AG08396 (cell line): ENCODE measurements at places on chromosomes 12 and 14.

DNA sequence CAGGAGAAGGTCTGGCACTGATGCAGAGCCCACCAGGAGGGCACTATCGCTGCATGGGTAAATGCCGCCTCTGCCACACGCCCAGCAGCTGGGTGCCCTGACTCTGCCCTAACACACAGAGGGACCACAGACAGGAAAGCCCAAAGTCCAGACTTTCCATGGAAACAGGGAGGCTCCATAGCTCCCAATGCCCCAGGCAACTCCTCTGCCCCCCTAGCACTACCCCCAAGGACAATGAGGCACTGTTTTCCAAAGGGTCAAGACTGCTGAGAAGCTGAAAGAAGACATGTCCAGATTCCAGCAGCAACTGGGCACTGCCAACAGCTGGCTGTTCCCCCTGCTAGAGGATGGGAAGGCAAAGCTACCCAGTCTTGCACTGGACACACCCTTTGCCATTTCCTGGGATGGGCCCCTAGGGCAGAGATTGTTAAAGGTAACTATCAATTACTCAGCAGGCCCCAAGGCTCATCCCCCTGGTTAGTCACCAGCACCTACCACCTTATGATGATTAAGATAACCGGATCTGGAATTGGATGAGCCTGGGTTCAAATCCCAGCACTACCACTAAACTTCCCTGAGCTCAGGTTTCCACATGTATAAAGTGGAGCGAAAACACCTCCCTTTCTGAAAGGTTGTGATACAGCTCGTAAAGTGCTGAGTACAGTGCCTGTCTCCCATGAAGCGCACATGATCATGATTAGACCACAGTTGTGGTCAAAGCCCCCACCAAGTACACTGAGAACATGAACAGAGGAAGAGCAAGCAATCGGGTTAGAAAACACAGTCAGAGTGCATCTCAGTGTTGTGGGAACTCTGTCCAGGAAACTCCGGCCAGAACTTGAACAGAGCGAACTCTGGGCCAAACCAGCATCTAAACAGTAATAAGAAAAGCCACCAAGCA, 3.3 kb downstream of the PXN start:
- no peak for DNase-seq

DNA sequence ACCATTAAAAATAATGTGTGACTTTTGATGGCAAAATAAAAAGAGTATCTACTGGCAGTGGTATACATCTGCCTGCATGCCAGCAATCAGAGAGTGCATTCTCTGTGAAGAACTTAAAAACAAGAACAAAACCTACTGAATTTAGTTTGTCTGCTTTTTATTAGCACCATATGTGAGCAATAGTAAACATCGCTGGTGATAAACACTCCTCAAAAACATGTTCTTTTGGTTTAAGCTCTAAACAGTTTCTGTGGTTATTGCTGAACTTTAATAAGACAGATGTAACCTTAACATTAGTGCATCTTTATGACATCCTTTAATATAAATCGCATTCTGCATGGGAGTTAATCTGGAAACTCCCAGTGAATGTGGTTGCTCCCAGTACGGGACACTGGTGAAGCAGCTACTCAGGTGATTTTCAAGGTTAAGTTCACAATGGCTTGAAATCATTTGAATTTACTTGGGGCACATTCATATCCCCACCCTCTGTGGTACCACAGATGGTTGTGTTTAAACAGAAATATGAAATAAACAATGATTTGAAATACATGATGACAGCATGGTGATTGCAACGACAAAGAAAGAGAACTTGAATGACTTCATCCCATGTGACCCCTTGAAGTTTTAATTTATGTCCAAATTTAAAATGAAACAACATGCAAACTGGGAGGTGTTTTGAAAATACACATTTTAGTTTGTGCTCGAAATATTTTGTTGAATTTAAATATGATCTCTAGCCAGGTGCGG, 285.9 kb downstream of the FOXN3 start:
- no peak for DNase-seq

DNA sequence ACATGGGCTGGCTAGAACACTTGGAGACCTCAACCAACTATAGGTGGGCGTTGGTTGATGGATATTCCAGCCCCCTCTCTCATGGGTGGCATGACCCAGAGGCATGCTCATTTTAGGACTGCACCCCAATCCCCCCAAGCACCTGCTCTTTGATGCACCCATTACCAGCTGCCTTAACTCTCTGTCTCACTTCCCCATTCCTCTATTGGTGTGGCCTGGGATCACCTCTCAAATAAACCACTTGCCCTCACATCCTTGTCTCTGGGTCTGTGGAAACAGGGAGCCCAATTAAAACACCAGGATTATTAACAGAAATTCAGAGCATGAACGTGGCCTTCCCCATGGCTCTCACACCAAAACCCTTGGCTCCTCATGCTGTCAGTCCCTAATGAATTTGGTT, 202.3 kb upstream of the NOS1 start:
- no peak for DNase-seq

DNA sequence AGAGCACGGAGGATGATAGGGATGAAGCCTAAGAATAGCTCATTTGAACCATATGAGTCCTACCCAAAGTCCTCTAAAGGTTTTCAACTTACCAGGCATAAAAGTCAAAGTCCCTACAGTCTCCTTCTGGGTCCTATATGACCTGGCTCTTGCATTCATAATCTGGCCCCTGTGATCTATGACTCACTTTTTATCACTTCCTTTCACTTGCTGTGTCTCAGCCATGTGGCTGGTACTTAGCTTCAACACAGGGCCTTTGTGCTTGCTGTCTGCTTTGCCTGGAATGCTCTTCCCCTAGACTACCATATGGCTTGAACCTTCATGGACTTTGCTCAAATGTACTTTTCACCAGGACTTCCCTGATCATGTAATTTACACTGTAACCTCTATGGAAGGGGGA, 137.6 kb upstream of the TMTC1 start:
- DNase-seq, result peak; percentile 10

GRCh38 chr14:105711841-105712460, 185.6 kb downstream of the TMEM121 start:
- no peak for DNase-seq

DNA sequence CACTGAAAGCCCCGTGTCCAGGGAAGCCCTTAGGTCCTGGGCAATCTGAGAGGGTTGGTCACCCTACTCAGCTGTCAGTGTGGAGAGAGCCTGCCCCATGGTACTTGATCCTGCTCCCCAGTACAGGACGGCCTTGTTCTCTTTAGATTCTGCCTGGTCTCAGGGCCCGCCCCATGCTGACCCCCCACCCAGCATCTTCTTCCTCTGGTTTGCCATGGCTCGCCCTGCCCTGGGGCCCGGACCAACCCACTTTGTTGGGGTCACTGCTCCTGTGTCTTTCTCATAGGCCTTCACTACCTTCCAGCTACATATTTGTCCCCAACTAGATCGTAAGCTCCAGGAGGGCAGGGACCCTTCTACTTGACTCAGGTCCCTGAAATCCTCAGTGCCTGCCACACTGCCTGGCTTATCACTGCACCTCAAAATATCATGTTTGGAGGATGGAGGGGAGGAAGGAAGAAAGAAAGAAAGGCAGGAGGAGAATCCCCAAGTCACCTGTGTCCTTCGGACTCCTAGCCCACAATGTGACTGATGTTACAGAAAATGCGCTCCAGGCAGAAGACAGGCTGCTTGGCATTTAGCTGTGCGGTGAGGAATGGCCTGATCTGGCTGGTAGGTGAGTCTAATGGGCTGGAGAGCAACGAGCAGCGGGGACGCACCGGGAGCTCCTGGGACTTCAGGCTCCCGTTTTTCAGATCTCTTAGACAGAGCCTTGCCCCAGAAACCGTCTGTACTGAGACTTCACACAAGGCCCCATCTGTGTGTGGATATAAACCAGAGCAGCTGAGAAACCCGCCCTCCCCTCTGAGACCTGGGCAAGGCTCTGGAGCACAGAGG, 66.1 kb downstream of the C14orf132 start:
- no peak for DNase-seq

GRCh38 chr12:48629541-48629940, 52.5 kb downstream of the KANSL2 start:
- DNase-seq, result no peak

GRCh38 chr14:63611078-63611477, 30.6 kb downstream of the WDR89 start:
- no peak for DNase-seq

GRCh38 chr12:41287500-41288141, 99.5 kb downstream of the PDZRN4 start:
- no peak for DNase-seq

DNA sequence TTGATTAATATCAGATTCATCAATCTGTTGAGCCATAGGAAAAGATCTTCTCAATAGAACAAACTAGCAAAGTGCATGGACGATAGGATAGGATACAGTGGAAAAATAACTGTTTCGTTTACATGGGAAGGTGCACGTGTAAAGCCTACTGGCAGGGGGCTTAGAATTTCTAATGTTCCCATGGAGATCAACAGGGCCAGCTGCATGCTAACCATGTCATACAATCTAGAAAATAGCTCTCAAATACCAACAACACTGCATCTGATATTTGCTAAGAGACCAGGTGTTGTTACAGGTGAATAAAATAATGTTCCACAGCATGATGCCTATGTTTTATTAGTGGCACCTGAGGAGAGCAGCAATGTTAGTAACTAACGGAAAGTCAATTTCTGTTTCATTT, 72.5 kb downstream of the ACSS3 start:
- no peak for DNase-seq

DNA sequence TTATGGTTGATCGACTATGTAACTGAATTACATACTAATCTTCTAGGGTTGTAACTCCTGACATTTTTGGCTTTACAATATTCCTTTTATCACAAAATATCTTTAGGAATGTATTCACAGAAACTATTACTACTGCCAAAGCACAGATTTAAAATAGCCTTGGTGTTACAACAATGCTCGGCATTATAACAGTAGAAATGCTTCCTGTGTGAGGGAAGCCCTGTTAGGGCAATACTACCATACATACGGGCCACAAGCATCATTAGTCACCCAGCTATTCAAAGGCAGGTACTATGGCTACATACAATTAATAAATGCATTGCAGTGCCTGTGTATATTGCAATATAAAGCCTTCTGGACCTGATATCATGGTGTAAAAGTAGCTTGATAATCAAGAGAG, 517.8 kb downstream of the C12orf50 start:
- no peak for DNase-seq

- no peak for DNase-seq
Observed at GRCh38 chr12:14111230-14111865, 129.9 kb upstream of the GRIN2B start.

- DNase-seq, result peak; percentile 73
Observed at GRCh38 chr14:103103461-103104388, 9.2 kb downstream of the EXOC3L4 start.

- peak; percentile 89 for DNase-seq
Observed at GRCh38 chr14:68794130-68794850, 1.4 kb upstream of the ZFP36L1 start.

DNA sequence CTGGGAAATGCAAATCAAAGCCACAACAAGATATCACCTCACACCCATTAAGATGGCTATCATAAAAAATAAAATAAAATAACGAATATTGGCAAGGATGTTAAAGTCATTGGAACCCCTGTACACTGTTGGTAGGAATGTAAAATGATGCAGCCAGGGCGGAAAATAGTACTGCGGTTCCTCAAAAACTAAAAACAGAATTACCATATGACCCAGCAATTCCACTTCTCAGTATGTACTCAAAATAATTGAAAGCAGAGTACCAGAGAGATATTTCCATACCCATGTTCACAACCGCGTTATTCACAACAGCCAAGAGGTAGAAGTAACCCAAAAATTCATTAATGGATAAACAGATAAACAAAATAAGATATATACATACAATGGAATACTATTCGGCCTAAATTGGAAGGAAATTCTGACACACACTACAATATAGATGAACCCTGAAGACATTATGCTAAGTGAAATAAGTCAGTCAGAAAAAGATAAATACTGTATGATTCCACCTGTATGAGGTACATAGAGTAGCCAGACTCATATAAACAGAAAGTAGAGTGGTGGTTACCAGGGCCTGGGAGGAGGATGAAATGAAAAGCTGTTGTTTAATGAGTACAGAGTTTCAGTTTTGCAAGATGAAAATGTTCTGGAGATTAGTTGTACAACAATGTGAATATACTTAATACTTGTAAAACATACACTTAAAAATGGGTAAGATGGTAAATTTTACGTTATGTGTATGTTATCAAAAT, 84.6 kb downstream of the TXNDC16 start:
- DNase-seq, result no peak

GRCh38 chr12:42761601-42762350, 172.2 kb upstream of the PRICKLE1 start:
- no peak for DNase-seq

GRCh38 chr14:58362798-58363412, 32.8 kb upstream of the TOMM20L start:
- no peak for DNase-seq

GRCh38 chr14:78986989-78987388, 816.8 kb downstream of the NRXN3 start:
- no peak for DNase-seq

DNA sequence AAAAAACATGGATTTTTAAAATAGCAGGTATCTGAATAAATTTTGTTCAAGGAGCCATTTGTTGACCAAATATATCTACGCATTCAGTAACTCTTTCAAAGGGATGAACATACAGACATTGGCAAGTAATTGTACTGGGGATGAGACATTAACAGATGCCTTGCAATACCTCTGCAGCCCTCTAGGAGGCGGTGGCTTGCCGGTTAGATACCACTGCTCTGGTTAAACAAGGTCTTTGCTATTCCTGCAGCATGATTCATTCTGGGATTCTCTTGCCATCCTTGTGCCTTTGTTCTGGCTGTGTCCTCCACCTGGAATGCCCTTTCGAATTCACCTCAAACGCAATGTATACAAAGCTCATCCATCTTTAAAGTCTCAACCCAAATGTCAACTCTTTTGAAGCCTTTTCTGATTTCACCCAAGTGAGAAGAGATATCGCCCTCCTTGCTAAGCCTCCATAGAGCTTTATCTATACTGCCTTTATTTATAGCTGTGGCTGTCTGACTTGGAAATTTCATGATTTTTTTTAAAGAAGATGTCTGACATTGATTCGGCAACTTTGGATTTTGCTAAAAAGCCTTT, 131.0 kb upstream of the SRRM4 start:
- no peak for DNase-seq

- no peak for DNase-seq
Observed at GRCh38 chr12:118220702-118221101, 84.8 kb downstream of the PEBP1 start.

DNA sequence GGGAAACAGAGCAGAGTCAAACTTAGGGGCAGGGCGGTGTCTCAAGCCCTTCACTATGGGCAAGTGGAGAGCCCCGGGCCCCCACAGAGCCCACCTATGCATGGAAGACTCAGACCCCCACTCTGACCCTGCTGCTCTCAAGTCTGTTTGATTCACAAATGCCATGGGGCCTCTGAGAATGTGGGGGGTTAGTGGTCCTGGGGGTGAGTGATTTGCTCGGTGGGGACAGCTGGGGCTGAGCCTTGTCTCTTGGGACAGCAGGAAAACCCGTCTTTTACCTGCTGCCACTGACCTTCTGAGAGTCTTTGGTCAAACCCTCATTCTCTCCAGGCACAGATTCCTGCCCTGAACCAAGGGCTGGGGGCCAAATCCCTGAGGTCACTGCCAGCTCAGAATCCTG, 201.0 kb upstream of the RTL1 start:
- no peak for DNase-seq

GRCh38 chr14:90850487-90850886, 34.3 kb upstream of the TTC7B start:
- no peak for DNase-seq
